ENCODE measurements at places on chromosomes 5 and 9. TPM values are rescaled to one million over a fixed set of nuclear protein-coding genes. Genes with fewer than 3 reads are reported as not detected.

- H3K27ac ChIP-seq: no peak overlapping the region
- peaks cover 3% of the 10 kb centered on the region for H3K36me3 ChIP-seq
- no peak overlapping the region for H3K4me3 ChIP-seq
- H3K27me3 ChIP-seq: peaks cover 20% of the 10 kb centered on the region
- H3K4me1 ChIP-seq: peaks cover 42% of the 10 kb centered on the region
- no peak for DNase-seq
Observed at GRCh38 chr9:95807326-95807947, 68.1 kb upstream of the ERCC6L2 start.

DNA sequence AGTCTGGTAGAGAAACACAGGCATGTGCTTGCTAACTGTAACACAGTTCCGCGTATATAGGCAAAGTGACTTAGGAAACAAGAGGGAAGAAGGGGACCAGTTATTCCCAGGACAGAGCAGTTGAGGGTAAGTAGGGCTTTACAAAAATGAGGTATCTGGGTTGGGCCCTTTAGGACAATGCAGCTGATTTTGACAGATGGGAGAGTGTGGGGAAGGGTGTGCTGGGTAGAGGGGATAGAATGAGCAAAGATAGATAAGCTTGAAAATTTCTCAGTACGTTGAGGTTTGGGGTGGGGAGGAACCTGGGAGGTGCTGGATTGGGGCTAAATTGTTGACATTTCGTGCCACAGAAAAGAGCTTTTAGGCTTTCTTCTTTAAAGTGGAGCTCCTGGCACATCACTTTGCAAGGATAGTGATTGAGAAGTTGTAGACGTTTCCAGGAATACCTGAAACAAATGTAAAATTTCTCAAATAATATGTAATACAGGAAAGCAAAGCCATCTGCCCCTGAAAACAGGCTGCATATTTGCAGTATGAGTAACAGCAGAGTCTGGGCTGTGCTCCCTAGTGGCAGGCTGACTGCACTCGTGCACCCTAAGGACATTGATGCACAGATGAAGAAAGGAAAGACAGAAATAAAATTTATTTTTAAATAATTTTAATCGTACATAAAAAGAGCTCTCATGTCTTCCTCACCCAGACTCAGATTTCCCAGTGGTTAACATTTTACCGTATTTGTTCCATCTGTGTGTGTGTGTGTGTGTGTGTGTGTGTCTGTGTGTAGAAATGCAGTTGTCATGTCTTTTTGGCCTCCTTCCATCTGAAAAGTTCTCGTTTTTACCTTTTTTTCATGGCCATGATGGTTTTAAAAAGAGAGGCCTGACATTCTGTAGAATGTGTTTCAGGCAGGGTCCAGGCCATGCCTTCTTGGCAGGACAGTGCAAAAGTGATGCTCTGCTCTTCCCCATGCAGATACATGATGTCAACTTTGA lies 144.9 kb upstream of the DMRT1 start:
- DNase-seq: no peak
- H3K27me3 ChIP-seq: no peaks in the 10 kb centered on the region
- H3K4me1 ChIP-seq: peaks cover 12% of the 10 kb centered on the region
- no peaks in the 10 kb centered on the region for H3K36me3 ChIP-seq

GRCh38 chr5:139636975-139637408 lies 11.2 kb upstream of the CXXC5 start:
- peaks cover 42% of the 10 kb centered on the region for H3K4me1 ChIP-seq
- H3K36me3 ChIP-seq: no peaks in the 10 kb centered on the region
- H3K4me3 ChIP-seq: peak overlapping the region; percentile 75
- H3K27me3 ChIP-seq: no peaks in the 10 kb centered on the region

- H3K36me3 ChIP-seq: no peaks in the 10 kb centered on the region
- H3K27ac ChIP-seq: no peak overlapping the region
- DNase-seq: no peak
- peaks cover 6% of the 10 kb centered on the region for H3K4me1 ChIP-seq
- peaks cover 7% of the 10 kb centered on the region for H3K27me3 ChIP-seq
Observed at GRCh38 chr9:76733096-76733495, 31.1 kb upstream of the PCA3 start.

Gene PLK2
- total RNA-seq: 12.8 TPM

Gene PDE4D
- 116 TPM for total RNA-seq

DNA sequence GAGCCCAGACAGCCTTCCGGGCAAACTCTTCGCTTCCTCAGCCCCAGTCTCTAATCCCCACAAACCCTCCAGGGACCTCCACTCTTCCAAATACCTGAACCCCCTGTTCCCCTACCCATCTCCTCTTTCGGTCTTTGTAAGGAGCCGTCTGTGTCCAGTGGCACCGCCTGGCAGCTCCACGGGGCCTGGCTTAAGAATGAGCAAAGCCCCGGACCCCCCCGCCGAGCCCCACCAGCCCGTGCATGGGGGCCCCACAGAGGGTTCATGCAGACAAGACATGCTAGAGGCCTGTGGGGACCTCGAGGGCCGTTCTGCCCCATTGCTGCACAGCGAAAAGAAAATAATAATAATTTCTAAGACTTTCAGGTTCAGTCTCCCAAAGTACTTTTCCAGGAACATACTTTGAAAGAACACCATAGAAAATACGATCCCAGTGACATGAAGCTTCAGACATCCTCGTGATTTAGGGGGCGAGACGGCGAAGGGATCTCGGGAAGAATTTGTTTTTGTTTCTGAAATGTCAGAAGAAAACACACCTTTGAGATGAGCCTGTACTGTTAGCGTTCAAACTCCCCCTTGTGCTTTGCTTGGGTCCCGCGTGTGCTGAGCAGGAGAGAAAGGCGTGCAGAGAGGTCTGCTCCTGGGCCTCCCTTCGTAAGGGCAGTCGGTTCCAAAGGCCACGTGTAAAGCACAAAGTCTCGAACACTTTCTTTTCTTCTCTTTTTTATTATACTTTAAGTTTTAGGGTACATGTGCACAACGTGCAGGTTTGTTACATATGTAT lies 49.2 kb downstream of the IRX2 start:
- H3K27ac ChIP-seq: no peak overlapping the region
- no peaks in the 10 kb centered on the region for H3K36me3 ChIP-seq
- no peaks in the 10 kb centered on the region for H3K27me3 ChIP-seq
- H3K4me1 ChIP-seq: no peaks in the 10 kb centered on the region
- no peak overlapping the region for H3K4me3 ChIP-seq

DNA sequence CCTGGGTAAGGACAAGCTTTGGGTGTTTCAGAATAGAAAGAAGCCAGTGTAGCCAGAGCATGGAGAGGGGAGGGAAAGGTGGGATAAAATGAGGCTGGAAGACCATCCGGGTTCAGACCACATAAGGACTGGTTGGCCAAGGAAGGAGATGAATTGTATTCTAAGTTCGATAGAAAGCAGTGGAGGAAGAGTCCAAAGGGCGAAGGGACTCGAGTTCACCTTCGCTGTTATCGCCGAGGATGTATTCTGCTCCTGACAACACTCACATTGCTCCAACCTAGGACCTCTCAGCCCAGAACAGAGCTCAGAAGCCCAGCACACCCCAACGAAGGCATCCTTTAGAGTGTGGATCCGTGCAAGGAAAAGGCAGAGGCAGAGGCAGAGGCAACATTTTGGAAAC lies 133.1 kb upstream of the EPB41L4A start:
- no peak overlapping the region for H3K4me3 ChIP-seq
- no peaks in the 10 kb centered on the region for H3K27me3 ChIP-seq
- no peaks in the 10 kb centered on the region for H3K4me1 ChIP-seq
- no peaks in the 10 kb centered on the region for H3K36me3 ChIP-seq
- no peak overlapping the region for H3K27ac ChIP-seq

- H3K36me3 ChIP-seq: no peaks in the 10 kb centered on the region
- peak; percentile 53 for DNase-seq
- H3K4me3 ChIP-seq: no peak overlapping the region
Observed at GRCh38 chr5:170183816-170184687, 48.7 kb upstream of the C5orf58 start.

DNA sequence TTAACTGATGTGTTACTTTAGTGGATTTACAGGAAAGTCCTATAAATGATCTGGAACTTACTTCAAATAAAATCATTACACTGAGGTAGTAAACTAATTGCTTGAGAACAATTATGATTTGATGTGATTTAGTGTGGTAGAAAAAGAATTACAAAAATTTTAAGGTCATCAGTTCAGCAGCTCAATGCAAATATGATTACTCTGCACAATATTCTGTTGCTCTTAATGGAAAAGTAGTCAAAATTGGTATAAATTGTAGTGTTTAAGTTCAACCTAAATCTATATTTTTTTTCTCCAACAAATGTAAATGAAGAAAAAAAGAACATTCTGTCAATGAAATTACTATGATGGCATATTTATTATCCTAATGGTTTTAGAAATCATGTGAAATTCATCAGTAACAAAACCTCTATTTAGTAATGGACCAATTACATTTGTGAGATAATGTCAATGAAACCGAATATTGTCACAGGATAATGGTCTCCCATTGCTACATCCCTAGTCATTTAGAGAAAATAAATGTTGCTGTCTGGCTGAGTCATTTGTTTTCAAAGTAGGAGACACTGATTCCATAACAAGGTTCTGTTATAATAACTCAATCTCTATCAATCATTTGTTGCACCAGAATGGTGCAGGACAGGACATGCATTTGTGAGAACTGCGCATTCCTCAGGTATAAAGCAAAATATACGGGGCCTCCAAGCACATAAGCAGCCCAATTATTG lies 177.1 kb downstream of the NFIB start:
- H3K4me3 ChIP-seq: no peak overlapping the region
- H3K27ac ChIP-seq: no peak overlapping the region
- no peaks in the 10 kb centered on the region for H3K36me3 ChIP-seq
- no peak for DNase-seq
